NCI-H1694 treated with DMSO at 0.1 percent for 48 hours (cell line): ENCODE measurements at places on chromosomes 5 and 9.

DNA sequence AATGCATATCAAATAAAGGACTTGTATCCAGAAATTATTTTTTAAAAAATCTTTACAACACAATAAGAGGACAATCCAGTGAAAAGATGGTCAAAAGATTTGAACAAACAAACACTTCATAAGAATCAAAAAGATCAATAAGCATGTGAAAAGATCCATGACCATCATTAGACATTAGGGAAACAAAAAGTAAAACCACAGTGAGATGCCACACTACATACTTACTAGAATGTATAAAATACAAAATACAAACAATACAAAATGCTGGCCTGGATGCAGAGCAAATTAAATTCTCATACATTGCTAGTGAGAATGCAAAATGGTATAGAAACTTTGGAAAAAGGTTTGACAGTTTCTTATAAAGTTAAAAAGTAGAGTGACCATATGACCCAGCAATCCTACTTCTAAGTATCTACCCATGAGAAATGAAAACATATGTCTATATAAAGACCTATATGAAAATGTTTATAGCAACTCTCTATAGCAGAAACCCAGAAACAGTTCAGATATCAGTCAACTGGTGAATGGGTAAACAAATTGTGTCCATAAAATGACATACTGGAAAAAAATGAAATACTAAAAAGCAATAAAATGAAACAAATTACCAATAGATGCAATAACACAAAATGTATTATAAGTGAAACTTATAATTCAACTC lies 426.1 kb downstream of the RAB3C start:
- no peak for DNase-seq

- no peak for DNase-seq
Measured at GRCh38 chr5:10584714-10585517, 21.0 kb downstream of the ANKRD33B start.

- DNase-seq, result no peak
Measured at GRCh38 chr5:162939991-162940390, 497.4 kb upstream of the CCNG1 start.

- DNase-seq, result no peak
Measured at GRCh38 chr9:107703651-107704050, 214.1 kb upstream of the KLF4 start.

GRCh38 chr5:100434815-100435214 lies 100.4 kb upstream of the FAM174A start:
- no peak for DNase-seq
